ENCODE measurements at places on chromosomes 2 and 18. TPM values are rescaled to one million over a fixed set of nuclear protein-coding genes. Genes with fewer than 3 reads are reported as not detected.

Gene IL37
- not detected for total RNA-seq

DNA sequence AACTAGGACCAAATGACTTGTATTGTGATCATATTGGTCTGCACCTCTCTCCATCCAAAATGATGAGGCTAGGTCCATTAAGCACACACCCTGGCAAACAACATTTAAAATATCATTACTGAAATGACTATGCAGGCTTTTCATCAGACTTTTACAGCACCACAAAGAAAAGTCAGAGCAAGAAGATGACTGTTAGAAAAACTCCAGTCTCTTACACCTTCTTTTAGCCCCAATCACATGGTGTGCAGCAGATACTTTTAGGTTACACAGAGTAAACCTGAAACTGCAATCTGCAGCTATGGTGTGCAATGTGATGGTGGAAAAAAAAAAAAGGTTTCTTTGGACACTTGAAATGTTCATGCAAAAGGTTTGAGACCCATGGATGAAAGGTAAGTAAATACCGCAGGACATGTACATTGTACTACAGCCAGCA lies 5.4 kb upstream of the POLI start:
- no peaks in the 10 kb centered on the region for H3K27me3 ChIP-seq
- H3K27ac ChIP-seq, result peak overlapping the region; percentile 83
- peak overlapping the region; percentile 76 for H3K4me3 ChIP-seq
- no peak for DNase-seq

DNA sequence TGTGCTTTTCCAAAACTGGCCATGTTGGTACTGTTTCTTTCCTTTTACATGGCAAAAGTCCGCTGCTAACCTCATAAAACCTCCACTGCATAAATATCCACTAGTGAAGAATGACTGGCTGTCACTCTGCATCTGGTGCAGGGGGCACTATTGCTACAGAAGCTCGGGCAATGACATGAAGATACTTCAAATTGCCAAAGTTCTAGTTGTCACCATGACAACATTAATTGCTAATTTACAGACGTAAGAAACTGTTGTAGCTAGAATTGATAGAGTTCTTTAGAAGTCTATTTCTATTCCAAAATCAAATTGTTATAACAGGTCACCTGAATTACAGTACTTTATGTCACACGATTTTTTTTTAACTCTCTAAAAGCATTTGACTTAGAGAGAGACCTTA lies 845 bp downstream of the CFAP210 start:
- H3K4me3 ChIP-seq, result peak overlapping the region; percentile 99
- H3K4me1 ChIP-seq, result peaks cover 6% of the 10 kb centered on the region
- peaks cover 18% of the 10 kb centered on the region for H3K36me3 ChIP-seq
- DNase-seq, result no peak
- H3K27ac ChIP-seq, result peak overlapping the region; percentile 89

DNA sequence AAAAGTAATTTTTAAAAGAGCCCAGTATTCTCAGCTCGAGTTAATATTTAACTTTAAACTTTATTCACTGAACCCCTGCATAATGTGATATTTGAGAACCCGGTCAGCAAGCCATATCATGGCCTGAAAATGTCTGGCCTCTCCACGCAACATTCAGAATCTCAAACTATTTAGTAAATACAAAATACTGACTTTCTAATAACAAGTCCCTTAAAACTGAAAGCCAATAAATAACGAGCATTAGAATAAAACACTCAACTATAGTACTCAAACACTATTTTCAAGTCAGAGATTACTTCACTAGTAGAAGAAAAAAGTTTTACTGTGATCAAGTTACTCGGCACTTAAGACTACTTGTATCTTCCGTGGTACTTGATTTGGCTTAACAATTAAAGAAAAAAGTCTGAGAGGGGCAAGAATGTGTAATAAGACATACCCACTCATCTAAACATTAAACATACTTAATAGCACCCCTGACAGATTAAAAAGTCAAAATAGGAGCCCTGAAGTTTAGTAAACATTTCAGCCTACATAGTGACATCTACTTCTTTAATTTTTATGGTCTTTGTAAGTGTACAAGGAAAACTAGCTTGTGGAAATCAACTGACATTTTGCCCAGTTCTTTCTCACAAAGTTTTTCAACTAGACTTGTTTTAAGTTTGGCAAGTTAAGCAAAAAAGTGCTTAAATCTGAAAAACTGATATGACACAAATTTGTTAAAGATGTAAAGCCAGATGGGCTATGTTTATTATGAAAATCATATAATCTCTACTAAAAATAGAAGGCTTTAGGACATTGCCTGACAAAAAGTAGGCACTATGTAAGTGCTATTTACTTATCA lies 38.2 kb downstream of the RTN4 start:
- no peak overlapping the region for H3K27ac ChIP-seq
- H3K27me3 ChIP-seq, result no peaks in the 10 kb centered on the region
- no peak overlapping the region for H3K4me3 ChIP-seq
- no peak for DNase-seq
- no peaks in the 10 kb centered on the region for H3K36me3 ChIP-seq

Gene ABHD1
- 0.25 TPM for total RNA-seq

Gene ACMSD
- not detected for total RNA-seq

- H3K4me1 ChIP-seq, result no peaks in the 10 kb centered on the region
- no peaks in the 10 kb centered on the region for H3K36me3 ChIP-seq
- no peaks in the 10 kb centered on the region for H3K27me3 ChIP-seq
- no peak overlapping the region for H3K27ac ChIP-seq
- DNase-seq, result no peak
Observed at GRCh38 chr2:180219491-180219890, 212.4 kb upstream of the CWC22 start.

- no peak overlapping the region for H3K27ac ChIP-seq
- peaks cover 13% of the 10 kb centered on the region for H3K4me1 ChIP-seq
- H3K36me3 ChIP-seq, result peaks cover 23% of the 10 kb centered on the region
Observed at GRCh38 chr2:27779417-27780055, 8.0 kb downstream of the MRPL33 start.

Gene SLC9A4
- total RNA-seq, result 0.10 TPM

- H3K27me3 ChIP-seq, result no peaks in the 10 kb centered on the region
- H3K36me3 ChIP-seq, result no peaks in the 10 kb centered on the region
- no peak for DNase-seq
- H3K4me1 ChIP-seq, result no peaks in the 10 kb centered on the region
- H3K4me3 ChIP-seq, result no peak overlapping the region
Observed at GRCh38 chr18:59575995-59576394, 121.2 kb downstream of the CCBE1 start.

Gene MGAT4A
- 23.1 TPM for total RNA-seq

GRCh38 chr2:58709274-58709673 lies 468.1 kb upstream of the FANCL start:
- no peak for DNase-seq
- no peak overlapping the region for H3K27ac ChIP-seq
- no peaks in the 10 kb centered on the region for H3K36me3 ChIP-seq
- H3K4me1 ChIP-seq, result no peaks in the 10 kb centered on the region

Gene FARSB
- 44.5 TPM for total RNA-seq

DNA sequence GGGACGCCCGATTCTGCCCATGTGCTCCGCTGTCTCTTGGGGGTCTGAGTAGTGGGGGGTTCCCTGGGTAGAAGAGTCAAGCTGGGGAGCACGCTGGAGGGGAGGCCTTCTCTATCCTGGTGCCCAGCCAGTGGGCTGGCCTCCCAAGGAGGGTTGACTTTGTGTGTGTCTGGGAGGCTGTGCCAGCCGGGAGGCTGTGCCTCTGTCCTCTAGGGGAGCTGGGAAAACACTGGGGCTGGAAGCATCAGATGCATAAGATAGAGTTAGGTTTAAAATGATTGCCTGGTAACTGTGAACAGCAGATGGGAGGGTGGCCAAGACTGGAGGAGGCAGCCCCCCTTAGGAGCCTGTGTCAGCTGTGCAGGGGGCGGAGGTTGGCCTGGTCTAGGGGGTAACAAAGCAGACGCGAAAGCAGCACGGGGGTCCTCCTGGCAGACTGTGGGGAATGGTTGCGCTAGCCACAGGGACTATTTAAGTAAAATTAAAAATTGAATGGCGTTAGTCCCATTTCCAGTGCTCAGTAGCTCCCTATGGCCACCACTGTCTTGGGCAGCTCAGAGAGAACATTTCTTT lies 1.3 kb downstream of the ING5 start:
- peak overlapping the region; percentile 13 for H3K27ac ChIP-seq
- peaks cover 11% of the 10 kb centered on the region for H3K4me1 ChIP-seq
- no peaks in the 10 kb centered on the region for H3K27me3 ChIP-seq
- H3K36me3 ChIP-seq, result peaks cover 15% of the 10 kb centered on the region
- H3K4me3 ChIP-seq, result peak overlapping the region; percentile 80

- H3K36me3 ChIP-seq, result no peaks in the 10 kb centered on the region
- peaks cover 3% of the 10 kb centered on the region for H3K4me1 ChIP-seq
- H3K27ac ChIP-seq, result no peak overlapping the region
- DNase-seq, result no peak
- H3K4me3 ChIP-seq, result no peak overlapping the region
- H3K27me3 ChIP-seq, result no peaks in the 10 kb centered on the region
Observed at GRCh38 chr2:106076941-106077340, 117.2 kb downstream of the UXS1 start.

- no peak overlapping the region for H3K4me3 ChIP-seq
- no peaks in the 10 kb centered on the region for H3K4me1 ChIP-seq
- H3K27me3 ChIP-seq, result no peaks in the 10 kb centered on the region
- no peak overlapping the region for H3K27ac ChIP-seq
- no peaks in the 10 kb centered on the region for H3K36me3 ChIP-seq
Observed at GRCh38 chr2:1696472-1696871, 47.8 kb downstream of the PXDN start.

Gene DSC1
- not detected for total RNA-seq
